ENCODE measurements at places on chromosomes 1 and 21. TPM values are rescaled to one million over a fixed set of nuclear protein-coding genes. Genes with fewer than 3 reads are reported as not detected.

DNA sequence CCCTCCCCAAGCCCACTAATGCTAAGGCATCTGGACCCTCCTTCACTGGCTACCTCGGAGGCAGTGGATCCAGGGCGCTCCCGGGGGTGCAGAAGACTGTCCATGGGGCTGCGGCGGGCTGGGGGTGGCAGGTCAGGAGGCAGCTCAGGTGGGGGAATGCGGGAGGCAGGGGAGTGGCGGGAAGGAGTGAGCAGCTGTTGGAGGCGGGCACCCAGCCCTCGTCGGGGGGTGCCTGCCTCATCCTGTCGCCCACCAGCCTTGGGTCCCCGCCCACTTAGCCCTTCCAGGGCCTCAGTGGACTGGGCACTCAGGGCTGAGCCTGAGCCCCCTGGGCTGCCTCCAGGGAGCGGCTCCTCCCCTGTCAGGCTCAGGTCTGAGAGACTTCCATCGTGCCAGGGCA lies 10.7 kb upstream of the GATAD2B start:
- no peaks in the 10 kb centered on the region for H3K4me1 ChIP-seq
- H3K4me3 ChIP-seq: no peak overlapping the region
- peaks cover 86% of the 10 kb centered on the region for H3K36me3 ChIP-seq
- no peaks in the 10 kb centered on the region for H3K27me3 ChIP-seq
- H3K27ac ChIP-seq: no peak overlapping the region

Gene FCRL5
- total RNA-seq: 0.93 TPM

Gene OLIG2
- not detected for total RNA-seq

Gene TTC22
- total RNA-seq: 7.1 TPM

- no peak overlapping the region for H3K27ac ChIP-seq
- no peaks in the 10 kb centered on the region for H3K4me1 ChIP-seq
- DNase-seq: no peak
- H3K27me3 ChIP-seq: peaks cover 18% of the 10 kb centered on the region
- no peak overlapping the region for H3K4me3 ChIP-seq
Measured at GRCh38 chr1:16224472-16224871, 12.0 kb upstream of the ARHGEF19 start.

Gene HOOK1
- 18.5 TPM for total RNA-seq

All from upper lobe of right lung (tissue), 1 donor.